Ecto neural progenitor cell (in vitro differentiated cells): ENCODE measurements at places on chromosomes 6 and 20.

- no peak for DNase-seq
Measured at GRCh38 chr20:15609921-15610320, 963.3 kb downstream of the KIF16B start.

GRCh38 chr6:39143238-39143930 is 28.4 kb upstream of the SAYSD1 start:
- DNase-seq: no peak

GRCh38 chr20:47726632-47727031 is 58.6 kb downstream of the SULF2 start:
- no peak for DNase-seq

DNA sequence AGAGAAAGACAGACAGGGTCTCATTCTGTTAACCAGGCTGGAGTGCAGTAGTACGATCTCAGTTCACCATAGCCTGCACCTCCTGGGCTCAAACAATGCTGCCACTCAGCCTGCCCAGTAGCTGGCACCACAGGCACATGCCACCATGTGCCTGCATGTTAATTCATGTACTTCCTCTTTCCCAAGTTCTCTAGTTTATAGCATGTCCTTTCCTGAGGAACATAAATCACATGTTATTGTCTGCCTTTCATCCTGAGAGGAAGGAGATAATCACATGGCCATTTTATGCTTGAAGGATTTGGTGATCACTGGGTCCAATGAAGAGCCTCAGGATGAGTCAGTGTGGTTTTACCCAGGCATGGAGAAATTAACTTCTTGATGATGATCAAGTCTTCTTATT is 47.9 kb downstream of the COL11A2 start:
- DNase-seq: no peak

DNA sequence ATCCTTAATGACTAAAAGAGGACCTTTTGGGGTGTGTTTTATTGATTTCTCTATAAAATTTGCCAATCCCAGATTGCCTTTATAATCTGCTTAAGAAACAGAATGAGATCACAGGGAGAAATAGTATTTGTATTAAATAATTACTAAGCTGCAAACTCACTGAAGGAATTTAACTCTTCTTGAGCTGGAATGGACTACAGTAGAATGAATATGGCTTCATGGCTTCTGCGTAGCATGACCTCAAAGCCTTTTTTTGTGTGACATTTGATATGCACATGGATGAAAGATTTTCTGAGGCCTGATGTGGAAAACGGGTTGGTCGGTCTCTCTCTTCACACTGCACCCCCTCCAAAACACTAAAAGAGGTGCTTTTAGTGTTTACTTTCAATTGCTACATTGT is 115.9 kb downstream of the QKI start:
- no peak for DNase-seq

GRCh38 chr20:44572551-44573500 is 9.6 kb upstream of the PKIG start:
- DNase-seq: no peak
